Globus pallidus (tissue), 1 donor: ENCODE measurements at places on chromosomes 4 and X.

DNA sequence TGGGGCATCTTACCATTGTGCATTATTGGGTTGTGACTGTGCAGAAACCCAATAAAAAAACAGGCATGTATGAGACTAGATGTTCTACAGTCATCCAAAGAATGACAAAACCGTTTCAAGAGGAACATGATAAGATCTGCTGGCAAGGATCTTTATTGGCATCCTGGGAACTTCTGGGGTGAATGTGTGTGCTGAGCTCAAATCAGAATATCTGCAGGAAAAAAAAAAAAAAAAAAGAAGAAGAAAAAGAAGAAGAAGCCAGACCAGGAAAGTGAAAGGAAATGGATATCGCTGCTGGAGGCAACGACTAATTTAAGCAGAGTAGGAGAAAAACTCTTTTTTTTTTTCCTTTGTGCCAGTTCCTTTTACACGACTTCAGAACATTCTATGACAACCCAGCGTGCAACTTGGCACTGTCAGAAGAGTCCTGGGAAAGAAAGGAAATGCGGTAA is 484.2 kb upstream of the BOD1L1 start:
- no peak for DNase-seq

DNA sequence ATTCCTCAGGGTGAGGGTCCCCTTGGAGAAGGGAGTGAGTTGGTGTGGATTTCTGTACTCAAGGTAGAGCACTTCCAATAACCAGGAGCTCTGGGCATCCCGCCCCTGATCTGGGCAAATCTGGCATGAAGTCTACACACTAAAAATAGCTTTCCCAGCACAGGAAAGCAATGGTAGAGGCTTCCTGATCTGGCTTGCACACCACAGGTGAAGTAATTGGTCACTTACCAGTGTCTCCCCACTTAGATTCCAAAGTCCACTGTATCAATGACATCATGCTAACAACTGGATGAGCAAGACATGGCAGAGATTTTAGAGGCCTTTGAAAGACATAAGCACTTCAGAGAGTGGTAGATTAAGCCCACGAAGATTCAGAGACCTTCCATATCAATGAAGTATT is 17.8 kb upstream of the IDS start:
- DNase-seq, result no peak

DNA sequence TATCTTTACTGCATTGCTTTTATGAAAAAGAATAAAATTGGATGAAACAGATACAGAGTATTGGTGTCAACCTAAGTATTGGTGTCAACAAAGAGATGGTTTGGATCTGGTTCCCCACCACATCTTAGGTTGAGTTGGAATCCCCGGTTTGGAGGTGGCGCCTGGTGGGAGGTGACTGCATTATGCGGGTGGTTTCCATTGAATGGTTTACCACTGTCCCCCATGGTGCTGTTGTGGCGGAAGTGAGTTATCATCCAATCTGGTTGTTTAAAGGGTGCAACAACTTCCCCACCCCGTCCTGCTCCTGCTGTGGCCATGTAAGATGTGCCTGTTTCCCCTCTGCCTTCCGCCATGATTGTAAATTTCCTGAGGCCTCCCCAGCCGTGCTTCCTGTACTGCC is 52.8 kb upstream of the CD99 start:
- DNase-seq, result no peak

GRCh38 chr4:164536814-164537213 is 217.1 kb upstream of the SMIM31 start:
- DNase-seq, result no peak

DNA sequence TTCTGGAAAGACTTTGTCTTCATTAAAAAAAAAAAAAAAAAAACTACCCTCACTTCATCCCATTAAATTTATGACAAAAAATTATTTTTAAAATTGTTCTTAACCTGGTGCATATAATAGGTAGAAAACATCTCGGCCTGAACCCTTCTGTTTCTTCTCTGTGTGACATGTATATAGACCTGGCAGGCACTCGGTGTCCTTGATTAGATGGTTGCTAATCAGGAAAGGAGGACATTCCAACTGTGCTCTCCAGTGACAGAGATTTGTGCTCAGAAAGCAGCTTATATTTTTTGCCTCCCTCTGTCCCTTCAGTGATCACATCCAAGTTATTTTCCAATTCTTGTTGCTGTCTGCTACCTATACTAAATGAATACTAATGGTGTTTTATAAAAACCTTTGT is 355.6 kb downstream of the CBLL2 start:
- DNase-seq, result no peak

- DNase-seq, result no peak
Measured at GRCh38 chrX:53263597-53264094, 17.7 kb downstream of the IQSEC2 start.
